ENCODE measurements at places on chromosomes 3 and 15.
A peak's percentile ranks its signal among the peaks of the same experiment; 100 is the strongest.

GRCh38 chr3:63232764-63233396, 45.2 kb upstream of the SYNPR start:
- DNase-seq = no peak

DNA sequence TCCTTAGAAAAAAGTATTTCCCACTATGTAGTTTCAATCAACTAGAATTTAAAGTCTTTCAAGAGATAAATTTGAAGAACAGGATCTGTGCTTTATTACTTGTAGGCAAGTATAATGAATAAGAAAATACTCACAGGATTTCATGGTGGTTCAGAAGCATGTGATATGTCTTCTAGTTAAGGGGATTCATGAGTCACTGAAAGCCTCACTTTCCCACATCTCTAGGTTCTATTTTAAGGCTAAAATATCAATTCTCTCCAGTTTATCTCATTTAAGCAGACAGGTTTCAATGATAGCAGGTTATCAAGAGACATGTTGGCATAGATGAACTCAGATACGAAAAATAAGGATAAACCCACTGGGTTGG, 437.8 kb upstream of the BCHE start:
- DNase-seq = no peak

DNA sequence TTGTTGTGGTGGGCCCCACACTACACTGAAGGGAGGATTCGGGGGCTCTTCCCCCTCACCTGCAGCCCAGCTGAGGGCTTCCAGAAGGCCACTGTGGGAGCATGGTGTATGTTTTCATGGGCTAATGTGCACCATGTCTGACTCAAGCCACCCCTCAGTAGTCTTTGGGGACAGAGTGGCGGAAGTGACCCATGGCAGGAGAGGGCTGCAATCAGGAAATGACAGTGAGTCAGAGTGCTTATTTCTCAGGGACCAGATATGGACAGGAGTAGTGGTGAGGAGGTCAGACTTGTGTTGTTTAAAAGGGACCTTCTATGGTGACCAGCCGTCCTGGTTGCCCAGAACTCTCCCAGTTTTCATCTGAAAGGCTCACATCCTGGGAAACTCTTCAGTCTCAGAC, 32.8 kb upstream of the SLC9A9 start:
- DNase-seq = no peak

GRCh38 chr3:188244395-188244861, 90.5 kb downstream of the LPP start:
- DNase-seq = peak; percentile 44

DNA sequence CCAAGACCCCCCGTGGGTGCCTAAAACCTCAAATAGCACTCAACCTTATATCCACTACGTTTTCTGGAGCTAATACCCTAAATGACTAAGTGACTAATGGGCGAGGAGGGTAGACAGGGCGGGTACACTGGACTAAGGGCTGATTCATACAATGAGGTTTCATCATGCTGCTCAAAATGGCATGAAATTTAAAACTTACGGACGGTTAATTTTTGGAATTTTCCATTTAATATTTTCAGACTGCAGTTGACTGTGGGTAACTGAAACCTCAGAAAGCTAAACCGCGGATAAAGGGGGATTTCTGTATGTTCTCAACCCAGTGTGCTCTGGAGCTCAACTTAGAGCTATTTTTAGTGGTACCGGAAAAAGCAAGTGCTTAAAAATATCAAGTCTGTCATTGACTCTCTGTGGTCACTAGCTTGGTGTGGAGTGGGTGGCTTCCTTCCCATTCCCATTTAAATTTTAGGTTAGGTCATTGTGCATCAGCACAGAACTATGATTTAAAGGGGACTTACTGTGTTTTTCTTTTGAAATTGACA, 72.9 kb downstream of the LRRC28 start:
- DNase-seq = peak; percentile 92

- DNase-seq = no peak
Measured at GRCh38 chr15:63630036-63630751, 33.0 kb downstream of the FBXL22 start.

DNA sequence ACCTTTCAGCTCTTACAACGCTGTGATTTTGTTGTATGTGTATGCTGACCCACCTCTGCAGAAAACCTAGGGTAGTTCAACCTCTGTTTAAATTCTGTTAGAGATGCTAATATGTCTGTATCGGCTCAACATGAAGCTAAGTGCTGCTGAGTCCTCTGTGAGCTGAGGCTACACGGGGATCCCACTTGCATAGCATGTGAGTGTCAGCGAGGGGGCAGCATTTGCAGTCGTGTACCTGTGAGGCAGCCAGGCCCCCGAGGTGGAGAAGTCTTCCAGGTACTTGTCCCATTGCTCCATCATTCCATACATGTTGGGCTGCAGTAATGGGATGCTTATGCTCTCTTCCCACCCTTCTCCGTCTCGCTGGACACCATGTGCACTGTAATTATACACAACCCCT, 3.7 kb downstream of the MKRN2OS start:
- DNase-seq = no peak

- DNase-seq = peak; percentile 49
Measured at GRCh38 chr15:29934251-29934650, 112.0 kb upstream of the TJP1 start.

GRCh38 chr3:57952208-57952631, 56.0 kb upstream of the FLNB start:
- peak; percentile 87 for DNase-seq

- no peak for DNase-seq
Measured at GRCh38 chr15:39407116-39407515, 173.8 kb upstream of the THBS1 start.

DNA sequence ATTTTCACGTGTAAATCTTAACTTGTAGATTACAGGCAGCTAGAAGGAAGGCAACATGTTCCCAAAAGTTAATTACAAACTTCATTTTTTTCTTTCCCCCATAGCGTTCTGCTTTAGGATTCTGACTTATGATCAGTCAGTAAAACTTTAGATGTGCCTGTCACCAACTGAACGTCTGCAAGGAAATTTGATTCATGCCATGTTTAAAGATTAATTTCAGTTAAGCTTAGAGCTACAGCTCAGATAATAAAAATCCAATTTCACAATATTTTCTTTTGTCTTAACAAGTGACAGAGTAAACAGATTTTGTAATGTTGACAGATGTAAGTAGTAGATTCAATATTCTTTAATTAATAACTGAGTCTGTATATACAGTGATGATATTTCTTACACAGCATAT, 253.1 kb downstream of the NFKBIZ start:
- no peak for DNase-seq

- DNase-seq = no peak
Measured at GRCh38 chr3:27669591-27669990, 52.5 kb downstream of the EOMES start.

- DNase-seq = no peak
Measured at GRCh38 chr3:194833114-194833910, 147.6 kb downstream of the FAM43A start.

GRCh38 chr3:197858598-197858997, 67.5 kb downstream of the LRCH3 start:
- no peak for DNase-seq

GRCh38 chr15:89971592-89971997, 29.5 kb upstream of the ZNF710 start:
- peak; percentile 82 for DNase-seq

GRCh38 chr15:25372298-25372697, 66.5 kb downstream of the UBE3A start:
- no peak for DNase-seq

DNA sequence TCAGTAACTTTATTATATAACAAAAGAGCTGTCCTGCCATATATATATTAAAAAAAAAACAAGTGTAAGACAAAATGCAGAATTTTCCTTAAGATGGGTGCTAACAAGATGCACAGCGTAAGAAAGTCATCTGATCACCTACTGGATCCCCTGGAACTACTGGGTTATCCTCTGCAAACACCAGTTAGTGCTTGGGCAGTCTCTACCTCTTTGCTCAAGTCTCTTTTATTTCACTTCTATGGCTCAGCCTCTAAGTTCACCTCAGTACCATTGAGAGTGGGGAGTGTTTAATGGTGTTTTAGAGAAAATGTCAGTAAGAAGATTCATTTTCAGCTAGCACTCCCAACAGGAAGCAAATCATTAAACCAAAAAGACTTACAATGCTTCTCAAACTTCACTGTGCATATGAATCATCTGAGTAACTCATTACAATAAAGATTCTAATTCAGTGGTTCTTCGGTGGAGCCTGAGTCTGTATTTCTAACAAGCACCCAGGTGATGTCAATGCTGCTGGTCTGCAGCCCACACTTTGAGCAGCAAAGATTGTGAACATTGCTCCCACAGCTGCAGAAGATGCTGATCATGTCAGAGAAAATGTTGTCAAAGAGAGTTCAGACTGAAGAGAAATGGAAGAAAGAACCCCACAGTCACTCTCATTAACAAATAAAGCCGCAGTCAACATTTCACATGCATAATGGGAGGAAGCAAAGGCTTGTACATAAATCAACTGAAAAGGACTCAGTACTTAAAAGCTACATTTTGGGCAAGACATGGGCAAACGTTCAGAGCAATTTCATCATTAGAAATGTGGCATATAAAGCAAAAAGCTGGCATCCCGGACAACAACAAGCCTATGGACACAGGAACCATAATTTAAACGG, 227.1 kb upstream of the ATP11B start:
- DNase-seq = no peak

- no peak for DNase-seq
Measured at GRCh38 chr3:152197937-152198336, 70.8 kb upstream of the MBNL1 start.

- no peak for DNase-seq
Measured at GRCh38 chr3:69967156-69967555, 32.4 kb upstream of the SAMMSON start.

DNA sequence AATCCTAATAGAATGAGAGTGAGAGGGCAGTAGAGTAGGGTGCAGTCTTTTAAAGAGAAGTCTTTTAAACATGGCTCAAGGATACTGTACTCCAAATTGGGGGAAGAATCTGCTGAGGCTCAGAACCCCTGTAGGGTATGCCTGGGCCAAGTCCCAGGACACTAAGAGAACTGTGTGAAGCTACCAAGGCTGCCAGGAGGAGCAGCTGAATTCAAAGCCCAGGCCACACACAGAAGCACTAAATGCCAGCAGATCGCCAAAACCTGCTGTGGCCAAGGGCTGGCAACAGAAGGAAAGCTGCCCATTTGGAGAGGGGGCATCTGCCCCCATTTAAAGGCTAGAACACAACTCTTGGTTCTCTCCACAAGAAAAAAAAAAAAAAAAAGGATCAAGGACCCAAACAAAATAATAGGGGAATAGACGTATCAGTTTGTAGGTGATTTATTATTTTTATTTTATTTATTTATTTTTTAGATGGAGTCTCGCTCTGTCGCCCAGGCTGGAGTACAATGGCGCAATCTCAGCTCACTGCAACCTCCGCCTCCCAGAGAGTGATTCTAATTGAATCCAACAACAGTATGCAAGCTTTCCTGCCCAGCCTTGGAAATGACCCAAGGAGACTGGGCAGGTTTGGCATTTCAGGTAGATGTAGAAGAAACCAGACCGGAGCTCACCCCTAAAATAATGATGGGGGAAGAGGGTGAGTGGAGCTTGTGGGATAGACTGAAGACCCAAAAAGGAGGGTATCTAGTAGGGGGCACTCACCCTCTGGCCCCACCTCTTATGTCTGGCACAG, 279.0 kb upstream of the WNT5A start:
- no peak for DNase-seq

DNA sequence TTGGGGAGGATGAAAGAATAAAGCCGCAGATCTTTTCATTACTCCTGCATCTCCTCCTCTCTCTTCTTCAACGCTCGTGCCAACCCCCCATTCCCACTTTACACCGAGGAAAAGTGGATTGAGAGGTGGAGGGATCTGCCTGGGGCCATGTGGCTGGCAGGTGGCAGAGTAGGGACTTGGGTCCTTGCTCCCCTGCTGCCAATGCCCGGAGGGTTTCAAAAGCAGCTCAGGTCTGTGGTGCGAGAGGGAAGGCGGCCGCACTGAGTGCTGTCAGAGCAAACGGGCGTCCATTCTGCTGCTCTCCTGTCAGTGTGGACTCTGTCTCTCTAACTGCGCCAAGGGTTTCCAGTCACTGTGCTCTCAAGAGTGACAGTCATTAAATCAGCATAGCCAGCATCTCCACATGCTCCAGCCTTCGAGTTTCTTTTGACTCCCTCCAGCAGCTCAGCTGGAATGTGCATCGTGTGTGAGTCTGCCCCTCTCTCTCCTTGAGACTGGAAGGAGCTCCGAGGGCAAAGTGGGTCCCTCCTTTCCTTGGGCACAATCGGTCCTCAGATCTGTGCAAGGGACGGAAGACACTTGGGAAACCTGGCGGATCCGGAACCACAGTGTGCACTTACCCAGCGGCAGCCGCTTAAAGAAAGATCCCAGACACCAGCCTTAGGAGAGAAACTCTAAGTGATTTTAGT, 68.6 kb downstream of the VGLL4 start:
- DNase-seq = no peak

DNA sequence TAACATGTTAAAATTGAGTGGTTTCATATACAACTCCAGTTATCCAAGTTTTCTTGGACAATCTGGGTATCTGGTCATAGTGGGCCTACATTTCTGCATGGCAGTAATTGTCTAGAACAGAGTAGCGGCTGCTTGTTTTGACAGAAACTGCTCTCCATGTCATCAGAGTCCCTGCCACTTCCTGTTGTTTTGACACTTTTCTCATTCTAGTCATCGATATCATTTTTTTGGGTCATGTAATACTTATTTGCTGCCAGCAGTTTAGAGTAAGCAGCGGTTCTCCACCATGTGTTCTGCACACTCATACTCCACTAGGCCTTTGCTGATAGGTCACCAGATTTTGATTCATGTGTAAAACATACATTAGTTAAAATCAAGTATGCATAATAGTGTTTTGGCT, 81.5 kb downstream of the SLC25A26 start:
- no peak for DNase-seq

DNA sequence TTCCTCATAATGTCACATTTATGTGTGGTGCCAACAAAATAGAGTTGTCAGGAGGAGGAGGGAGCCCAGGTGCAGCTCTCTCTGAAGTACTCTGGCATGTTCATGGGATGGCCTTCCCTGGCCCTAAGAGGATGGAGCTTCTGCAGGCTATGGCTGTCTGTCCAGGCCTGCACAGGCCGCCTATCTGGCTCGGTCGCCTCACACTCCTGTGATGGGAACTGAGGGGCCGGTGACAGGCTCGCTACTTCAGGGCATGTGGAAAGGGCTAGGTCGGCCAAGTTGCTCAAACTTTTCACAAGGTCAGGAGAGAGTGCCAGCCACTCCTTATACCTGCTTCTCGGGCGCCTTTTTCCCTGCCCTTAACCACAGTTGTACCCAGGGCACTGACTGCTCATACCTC, 51.1 kb downstream of the SOX14 start:
- no peak for DNase-seq

GRCh38 chr15:61256231-61256630, 27.1 kb upstream of the RORA start:
- no peak for DNase-seq

DNA sequence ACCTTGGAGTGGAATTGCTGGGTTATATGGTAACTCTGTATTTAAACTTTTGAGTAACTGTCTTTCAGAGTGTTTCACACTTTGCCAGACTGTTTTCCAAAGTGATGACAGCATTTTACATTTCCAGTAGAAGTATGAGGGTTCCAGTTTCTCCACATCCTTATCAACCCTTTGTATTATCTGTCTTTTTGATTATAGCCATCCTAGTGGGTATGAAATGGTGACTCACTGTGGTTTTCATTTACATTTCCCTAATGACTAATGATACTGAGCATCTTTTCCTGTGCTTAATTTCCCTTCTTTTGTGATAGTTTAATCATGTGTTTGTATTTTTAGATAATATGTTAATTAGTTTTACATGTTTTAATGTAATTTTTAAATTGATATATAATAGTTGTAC, 138.1 kb upstream of the DAZL start:
- no peak for DNase-seq

- DNase-seq = no peak
Measured at GRCh38 chr3:13652728-13653127, 103.8 kb downstream of the FBLN2 start.

- DNase-seq = no peak
Measured at GRCh38 chr3:142523921-142524566, 54.5 kb downstream of the ATR start.
